LHCN-M2 (cell line): ENCODE measurements at places on chromosomes 6 and 20.
A peak's percentile ranks its signal among the peaks of the same experiment; 100 is the strongest.

DNA sequence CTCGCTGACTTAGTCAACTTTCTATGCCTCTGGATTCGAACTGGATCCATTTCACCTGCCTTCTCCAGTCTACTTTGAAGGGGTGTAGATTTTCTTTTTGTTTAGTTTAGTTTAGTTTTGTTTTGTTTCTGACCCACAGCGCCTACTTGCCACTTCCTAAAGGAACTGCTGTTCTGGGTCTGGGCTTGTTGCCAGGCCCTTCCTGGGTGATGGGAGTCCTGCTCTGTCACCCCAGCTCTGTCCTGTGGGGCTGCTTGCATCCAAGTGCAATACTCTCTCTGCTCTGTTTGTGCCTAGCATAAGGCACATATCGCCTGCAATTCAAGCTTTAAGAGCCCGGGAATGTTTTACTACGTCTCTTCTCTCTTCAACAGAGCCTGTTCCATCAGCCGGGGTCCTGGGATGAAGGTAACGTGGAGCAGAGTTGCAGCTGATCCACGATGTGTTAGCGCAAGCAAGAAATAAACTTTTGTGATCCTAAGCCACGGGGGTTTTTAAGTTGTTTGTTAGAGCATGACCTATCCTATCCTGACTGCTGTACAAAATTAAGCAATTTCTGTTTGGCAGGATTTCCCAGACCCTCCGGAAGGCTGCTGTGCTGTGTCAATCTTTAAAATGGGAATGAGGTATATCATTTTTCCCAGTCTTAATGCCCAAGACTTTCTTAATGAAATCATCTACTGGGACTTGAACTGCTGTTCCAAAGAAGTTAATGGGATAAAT lies 30.9 kb upstream of the TAGAP start:
- DNase-seq, result no peak

DNA sequence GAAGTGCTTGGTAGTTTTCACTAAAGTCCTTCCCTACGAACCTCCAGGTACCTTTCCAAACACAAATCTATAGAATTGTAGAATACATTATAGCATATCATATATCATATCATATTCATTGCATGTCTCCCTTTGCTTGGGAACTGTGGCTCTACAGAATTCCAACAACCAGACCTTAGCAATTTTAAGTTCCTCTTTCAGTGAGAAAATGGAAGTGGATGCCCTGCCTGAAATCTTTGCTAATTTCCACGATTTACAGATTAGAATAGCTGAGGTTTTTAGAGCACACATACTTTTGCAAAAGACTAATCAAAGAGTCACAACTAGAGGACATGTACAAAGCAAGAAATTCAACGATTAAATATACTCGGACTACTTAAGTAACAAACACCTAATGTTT lies 78.6 kb downstream of the TNFRSF21 start:
- no peak for DNase-seq

DNA sequence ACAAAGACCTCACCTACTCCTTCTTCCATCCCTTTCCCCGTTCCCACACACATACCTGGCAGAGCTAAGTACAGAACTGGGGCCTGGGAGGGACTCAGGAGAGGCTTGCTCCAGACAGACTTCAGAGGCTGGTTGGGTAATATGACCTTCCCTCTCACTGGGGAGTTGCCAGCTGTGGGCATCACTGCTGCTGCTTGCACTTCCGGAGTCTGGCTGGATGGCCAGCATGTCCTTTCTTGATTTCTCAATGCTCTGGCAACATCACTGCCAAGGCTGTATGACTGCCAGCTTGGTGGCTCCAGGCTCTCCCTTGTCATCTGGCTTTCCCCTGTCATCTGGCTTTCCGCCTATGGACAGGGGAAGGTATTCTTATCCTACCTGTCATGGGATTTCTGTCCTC lies 47.8 kb downstream of the CDH22 start:
- no peak for DNase-seq

DNA sequence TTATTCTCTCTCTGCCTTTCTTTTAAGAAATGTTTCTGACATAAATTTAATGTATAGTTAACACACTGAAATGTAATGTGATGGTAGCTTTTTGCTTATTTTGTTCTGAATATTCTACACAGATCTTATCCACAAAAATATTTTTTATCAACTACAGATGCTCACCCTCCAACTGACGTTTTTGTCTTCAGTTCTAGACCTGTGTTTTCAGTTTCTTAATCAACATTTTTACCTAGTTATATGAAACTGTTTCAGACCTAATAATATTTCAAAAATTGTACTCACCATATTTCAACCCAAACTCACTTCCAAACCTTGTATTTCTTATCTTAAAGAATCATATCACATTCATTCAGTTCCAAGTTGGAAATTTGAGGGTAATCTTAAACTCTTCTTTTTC lies 452.8 kb downstream of the RFPL4B start:
- no peak for DNase-seq

- peak; percentile 67 for DNase-seq
Observed at GRCh38 chr6:16544006-16544405, 217.3 kb downstream of the ATXN1 start.

DNA sequence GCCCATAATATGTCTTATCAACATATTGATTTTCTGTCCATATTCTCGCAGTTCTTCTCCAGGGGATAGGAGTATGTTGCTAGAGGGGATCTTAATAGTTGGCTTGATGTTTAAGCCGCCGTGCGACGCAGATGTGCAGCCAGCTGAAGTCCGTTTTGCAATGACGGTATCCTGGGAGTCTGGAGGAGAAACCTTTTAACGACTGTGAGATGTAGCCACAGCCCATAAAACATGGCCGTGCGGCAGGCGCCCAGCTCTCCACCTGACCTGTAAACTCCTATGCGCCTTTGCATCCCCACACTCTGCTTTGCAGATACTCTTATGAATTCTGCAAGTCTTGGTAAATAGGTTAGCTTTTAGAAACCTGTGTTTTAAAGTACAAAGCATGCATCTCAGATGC lies 36.9 kb downstream of the BMP6 start:
- DNase-seq, result no peak

DNA sequence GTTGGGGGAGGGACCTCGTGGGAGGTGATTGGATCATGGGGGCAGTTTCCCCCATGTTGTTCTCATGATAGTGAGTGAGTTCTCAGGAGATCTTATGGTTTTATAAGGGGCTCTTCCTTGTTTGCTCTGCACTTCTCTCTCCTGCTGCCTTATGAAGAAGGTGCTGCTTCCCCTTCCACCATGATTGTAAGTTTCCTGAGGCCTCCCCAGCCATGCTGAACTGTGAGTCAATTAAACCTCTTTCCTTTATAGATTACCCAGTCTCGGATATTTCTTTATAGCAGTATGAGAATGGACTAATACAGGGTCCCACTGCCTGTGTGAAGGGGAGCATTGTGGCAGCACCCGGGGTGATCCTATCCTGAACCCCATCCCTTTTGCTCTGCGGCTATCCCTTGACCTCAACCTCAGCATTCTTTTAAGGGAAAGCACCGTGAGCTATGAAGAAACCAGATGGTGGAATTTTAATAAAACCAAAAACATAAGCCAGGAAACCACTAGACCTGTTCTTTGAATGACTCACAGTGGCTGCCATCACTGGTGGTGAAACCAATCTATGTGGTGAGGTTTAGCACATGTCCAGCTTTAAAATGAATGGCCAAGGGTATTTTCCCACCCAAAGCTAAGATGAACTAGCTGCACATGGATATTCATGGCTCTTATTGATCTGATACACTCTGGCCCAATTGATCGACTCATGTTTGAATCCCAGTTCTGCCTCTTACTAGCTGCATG lies 62.2 kb downstream of the ZDHHC14 start:
- DNase-seq, result peak; percentile 83

- DNase-seq, result no peak
Observed at GRCh38 chr6:56288347-56288746, 41.0 kb upstream of the COL21A1 start.

- DNase-seq, result no peak
Observed at GRCh38 chr6:34150766-34151165, 4.9 kb upstream of the GRM4 start.

DNA sequence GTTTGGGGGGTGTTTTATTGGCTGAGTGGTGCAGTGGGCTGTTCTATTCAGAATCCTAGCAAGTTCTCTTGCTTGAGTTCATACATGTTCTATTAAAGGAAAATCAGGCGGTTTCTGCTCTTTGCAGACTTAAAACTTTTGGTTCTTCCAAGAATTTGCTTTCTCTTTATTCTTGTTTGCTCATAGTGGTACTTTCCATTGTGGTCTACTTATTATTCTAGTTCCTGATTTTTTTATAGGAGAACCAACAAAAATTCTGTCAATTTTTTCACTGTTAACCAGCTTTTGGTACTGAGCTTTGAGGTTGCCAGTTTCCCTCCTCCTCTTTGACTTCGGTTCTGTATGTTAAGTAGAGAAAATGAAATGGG lies 6.7 kb downstream of the AFDN start:
- DNase-seq, result no peak

DNA sequence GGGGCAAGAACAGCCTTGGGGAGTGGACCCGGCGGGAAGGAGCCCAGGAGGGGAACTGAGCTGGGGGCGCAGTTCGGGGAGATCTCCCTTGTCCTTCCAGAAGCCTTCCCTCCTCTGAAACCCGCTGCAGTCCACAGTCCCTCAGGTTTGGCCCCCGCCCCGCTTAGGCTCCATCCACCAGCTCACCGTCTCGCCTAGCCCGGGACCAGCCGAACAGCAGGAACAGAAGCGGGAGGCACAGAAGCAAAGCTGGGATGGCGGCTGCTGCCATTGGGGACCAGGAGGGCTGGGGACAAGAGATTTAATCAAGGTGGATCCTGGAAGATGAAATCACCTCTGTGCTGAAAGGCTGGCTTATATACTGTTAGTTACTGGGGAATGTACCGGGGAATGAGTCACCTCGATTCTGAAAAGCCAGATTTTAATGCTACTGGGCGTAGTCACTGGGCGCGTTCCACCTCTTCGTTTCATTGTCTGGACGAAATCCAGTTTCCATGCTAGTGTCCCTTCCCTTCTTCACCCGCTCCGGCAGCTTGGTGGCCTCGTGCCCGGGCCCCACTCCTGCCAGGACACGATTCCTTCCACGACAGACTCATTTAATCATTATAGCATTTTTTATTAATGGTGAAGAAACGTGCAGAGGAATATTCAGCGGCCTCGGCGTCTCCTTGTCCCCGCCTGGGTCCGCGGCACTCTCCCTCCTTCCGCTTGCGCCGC lies at the start of gene RAET1L:
TSS of gene RAET1L (minus strand) at position 332 of the 717 bp plus-strand sequence. CDS start at position 271, 61 bp downstream.
- peak; percentile 15 for DNase-seq

DNA sequence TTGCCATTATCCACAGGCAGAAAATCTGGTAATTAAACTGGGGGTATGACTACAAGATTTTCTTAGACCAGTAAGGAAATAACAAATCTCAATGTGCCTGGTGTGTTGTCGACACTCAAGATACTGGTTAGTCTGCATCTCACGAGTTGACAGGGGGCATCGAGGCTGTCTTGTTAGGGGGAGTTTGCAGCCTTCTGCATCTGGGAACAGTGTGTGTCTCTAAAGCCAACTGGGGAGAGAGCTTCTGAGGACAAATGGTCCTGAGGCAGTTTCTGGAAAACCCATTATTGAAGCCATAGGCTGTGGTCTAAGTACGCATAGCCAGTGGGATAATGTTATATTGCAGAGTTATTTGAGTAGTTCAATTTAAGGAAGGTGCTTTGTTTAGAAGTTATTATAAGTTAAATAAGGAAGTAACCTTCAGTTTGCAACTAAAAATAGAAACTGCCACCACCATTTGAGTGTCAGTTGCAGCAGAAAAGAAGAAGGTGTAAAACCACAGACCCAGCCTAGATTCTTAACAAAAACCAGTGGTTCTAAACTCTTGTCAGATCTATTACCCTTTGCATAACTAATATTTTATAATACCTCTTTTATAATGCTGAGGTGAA lies 15.4 kb upstream of the MAPK13 start:
- no peak for DNase-seq

DNA sequence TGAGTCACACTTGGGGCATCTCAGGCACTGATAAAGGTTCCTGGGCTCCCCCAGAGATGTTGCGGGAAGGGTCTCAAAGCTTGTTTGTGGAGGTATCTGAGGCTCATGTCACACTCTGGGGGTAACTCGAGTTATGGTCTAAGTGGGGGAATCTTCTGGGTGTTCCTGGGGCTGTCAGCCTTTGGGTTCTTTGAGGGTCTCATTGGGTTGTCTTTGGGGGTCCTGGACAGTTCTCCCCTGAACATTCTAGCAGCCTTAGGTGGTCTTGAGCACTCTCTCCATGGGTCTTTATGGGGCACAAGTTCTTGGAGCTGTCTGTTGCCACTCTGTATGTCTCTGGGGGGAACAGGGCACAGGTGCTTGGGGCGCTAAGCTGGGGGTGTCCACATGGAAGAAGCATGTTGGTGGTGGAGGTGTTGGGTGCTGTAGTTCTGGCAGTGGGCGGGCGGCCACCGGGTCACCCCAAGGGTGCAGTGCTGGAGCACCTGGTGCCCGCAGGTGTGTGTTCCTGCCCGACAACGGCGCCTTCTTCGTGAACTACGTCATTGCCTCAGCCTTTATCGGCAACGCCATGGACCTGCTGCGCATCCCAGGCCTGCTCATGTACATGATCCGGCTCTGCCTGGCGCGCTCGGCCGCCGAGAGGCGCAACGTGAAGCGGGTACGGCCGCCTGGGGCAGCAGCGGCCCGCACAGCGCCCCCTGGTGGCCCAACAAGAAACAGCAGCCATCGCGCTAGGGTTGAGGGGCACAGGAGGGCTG lies 7.1 kb upstream of the CAPN11 start:
- peak; percentile 54 for DNase-seq

GRCh38 chr20:16287776-16288175 lies 285.5 kb downstream of the KIF16B start:
- no peak for DNase-seq

DNA sequence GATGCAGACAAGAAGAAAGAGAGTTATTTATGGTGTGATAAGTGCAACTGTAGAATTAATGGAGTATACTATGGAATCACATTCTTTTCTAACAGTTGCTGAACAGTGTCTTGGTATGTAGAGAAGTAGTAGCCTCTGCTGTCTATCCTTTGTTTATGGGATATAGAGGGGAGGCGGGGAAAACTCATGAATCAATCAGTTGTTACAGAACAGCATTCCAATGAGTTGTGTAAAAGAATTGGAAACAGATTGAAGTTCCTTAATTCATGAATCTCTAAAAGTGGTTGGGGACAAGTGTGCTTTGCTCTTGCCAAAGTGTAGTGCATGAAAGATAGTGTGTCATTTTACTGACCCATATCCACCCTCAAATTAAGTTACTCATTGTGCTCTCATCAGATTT lies 77.7 kb downstream of the FLRT3 start:
- DNase-seq, result no peak

- DNase-seq, result no peak
Observed at GRCh38 chr6:6482256-6482655, 106.3 kb upstream of the LY86 start.
